Activated CD8-positive, alpha-beta T cell treated with anti-CD3 and anti-CD28 coated beads for 36 hours (primary cell): ENCODE measurements at places on chromosomes 3 and 15.

DNA sequence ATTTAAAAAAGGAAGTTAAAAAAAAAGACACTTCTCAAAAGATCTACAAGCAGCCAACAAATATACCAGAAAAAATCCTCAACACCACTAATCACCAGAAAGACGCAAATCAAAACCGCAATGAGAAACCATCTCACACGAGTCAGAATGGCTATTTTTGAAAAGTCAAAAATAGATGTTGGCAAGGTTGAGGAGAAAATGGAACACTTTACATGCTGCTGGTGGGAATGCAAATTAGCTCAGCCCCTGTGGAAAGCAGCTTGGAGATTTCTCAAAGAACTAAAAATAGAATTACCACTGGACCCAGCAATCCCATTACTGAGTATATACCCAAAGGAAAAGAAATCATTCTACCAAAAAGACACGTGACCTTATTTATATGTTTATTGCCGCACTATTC lies 574.7 kb upstream of the ADAMTS9 start:
- no peak for DNase-seq

GRCh38 chr3:172846706-172847105 lies 96.2 kb downstream of the ECT2 start:
- no peak for DNase-seq

DNA sequence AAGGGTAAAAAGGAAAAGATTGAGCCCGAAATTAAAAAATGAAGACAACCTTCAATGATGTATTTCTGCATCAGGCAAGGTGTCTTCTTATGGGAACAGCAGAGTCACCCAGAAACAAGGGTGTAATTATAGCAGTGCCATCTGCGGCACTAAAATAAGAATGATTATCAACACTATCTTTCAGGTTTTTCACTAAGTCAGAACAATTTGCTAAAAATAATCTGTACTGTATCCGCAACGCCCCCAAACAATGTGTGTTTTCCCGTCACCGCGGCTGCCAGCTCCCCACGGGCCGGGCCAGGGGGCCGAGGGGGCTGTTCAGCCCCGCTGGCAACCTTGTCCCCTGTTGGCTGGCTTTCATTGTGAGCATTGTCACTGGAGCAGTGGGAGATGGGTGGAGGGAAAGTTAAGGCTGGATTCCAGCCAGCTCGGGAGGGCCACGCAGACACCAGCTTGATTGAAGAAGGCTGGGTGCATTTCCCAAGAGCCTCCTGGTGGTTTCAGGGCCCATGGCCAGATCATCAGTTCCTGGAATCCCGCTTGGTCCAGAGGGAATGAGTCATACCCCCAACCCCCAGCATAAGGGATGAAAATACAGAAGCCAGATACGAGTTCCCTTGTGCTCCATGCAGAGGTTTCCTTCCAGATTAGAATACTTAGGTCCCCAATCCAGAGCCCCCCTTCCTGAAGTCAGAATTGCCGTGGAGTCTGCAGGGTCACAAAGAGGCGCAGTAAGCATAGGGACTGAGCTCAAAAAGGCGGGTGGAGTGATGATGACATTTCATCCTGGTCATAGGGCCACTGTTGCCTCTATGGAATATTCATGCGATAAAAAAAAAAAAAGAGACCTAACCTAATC lies 90.2 kb upstream of the KLF13 start:
- no peak for DNase-seq

DNA sequence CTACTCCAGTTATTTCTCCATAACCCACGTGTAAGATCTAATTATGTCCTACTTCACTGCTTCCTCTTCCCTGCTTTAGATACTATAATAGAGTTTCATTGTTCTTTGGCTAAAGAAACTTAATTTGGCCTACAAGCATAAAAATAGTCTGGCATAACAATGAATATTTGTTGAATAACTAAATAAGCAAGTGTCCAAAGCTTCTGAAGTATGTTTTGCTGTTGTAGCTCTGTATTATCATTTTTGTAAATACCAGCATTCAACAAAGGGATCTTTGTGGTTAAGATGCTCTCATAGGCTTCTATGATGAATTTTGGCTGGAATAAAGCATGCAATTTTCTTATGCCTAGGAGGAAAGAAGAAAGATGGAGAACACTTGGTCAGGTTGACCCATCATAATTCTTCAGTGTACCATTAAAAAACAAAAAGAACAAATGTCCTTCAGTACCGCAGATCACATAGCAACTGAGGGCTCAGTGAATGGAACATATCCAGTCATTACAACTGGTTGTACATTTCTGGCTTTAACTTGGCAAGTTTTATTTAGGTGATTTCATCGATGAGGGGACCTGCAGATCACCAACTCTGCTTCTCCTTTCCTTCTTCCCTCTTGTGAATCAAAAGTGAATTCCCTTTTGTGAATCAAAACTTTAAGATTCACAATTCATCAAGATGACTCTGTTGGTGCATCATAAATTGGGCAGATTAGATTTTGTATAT lies 465.9 kb upstream of the TGFBR2 start:
- no peak for DNase-seq

DNA sequence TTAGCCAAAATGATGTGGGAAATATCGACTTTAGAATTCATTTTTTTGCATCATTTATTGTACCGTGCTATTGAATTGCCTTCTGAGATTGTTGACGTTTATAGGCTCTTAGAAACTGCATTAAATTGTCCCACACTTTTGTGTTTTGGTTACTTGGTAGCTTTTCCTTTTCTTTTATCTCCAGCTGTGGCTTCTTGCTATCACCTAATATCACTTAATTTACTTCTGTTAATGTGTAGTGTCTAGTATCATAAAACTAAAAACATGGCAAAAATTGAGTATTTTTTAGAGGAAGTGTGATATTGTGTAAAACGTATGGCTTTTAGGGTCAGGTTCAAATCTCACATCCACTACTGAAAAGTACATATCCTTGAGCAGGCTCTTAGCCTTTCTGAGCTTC lies 11.2 kb downstream of the TMOD3 start:
- no peak for DNase-seq

DNA sequence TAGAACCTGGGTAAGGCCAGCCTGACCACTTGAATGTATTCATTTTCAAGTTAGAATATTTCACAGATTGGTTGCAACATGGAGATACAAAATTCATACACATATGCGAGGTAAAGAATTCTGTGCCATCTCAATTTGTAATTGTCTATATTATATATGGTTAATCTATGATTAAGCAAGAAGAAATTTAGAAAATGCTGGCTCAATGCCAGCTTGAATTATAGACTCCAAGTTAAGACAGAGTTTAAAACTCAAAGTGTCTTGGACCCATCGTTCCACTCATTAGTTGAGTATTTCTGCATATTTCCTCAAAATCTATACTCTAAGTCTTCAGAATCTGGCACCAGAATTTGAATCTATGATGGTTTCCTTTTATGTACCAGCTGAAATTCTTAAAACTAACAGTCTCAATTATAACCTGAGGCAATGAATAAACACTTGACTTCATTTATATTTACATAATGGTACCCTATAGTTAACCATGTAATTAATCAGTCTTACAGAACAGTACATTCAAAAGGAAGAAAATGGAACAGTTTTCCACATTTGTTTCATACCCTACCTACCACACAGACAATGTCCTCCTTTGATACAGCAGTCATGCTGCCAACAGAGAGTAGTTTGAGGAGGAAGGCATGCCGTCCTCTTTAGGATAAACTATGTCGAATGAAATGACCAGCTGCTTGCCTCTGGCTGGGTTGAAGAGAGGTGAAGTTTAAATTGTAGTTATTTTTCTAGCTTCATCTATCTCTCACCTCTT lies 95.7 kb downstream of the CD47 start:
- DNase-seq: no peak

GRCh38 chr3:8967553-8967952 lies 4.3 kb upstream of the RAD18 start:
- no peak for DNase-seq

GRCh38 chr15:65085990-65086679 lies 9.6 kb downstream of the KBTBD13 start:
- peak; percentile 51 for DNase-seq

DNA sequence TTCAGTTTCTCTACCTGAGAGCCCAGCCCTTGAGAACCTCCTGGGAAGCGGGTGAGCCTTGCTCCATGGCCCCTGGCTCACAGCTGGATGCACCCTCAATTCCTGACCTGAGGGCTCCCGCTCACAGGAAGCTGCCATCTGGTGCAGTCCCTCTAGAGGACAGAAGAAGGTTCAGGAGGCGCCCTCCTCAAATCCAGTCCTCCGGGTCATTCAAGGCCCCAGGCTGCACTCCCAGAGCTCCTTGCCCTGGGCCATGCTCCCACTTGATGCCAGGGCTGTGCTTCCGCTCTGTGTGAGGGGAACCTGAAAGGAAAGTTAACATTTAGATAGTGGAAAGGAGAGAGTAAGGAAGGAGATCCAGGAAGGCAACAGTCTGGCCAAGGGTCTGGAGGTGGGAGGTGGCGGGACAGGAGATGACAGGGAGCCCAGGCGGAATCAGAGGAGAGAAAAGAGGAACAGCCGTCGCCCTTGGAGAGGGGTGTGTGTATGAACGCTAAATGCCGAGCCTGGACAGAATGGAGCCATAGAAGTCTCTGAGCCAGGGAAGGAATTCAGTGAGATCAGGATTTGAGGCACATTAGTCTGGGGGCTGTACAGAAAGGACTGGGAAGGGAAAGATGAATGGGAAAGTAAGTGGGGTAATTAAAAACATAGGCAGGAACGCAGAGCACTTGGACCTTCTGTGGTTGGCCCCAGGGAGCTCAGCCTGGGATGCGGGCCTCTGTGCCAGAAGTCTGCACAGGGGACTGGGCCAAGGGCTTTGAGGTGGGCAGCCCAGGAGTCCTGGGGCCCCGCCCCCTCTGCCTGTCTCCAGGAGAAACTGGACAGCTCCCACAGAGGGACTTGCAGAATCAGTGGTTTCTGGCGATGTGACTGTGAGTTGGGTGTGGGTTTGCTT lies 26.1 kb downstream of the TBC1D21 start:
- DNase-seq: no peak

DNA sequence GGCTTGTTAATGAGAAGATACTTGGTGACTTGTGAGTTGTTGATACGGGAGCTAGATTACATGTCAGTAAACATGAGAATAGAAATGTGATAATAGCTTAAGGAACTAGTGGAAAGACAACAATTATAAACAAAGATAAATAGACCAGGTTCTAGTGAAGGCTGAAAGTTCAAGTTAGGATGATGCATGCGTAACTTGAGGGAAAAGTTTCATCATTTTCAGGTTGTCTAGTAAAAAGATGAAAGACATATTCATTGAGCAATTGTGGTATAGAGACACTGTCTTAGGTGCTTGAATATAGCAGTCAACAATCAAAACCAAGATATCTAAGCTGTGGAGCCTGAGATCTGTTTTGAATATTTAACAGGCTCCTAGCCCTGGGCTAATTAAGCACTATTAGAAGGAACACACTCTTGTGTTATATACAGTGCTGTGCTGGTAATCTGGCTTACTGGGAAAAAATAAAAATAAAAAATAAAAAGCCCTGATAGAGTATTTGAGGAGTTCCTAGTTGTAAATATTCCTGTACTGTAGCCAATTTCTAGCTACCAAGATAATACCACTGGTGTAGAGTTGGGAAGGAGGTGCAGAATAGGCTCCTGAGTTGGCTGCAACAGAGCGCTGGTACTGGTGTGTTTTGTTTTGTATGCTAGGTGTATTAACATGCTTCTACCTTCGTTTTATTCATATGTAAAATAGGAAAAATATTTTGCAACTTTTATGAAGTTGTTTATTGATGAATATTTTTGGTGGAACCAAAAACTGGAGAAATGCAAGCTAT lies 68.5 kb downstream of the NLGN1 start:
- DNase-seq: no peak

GRCh38 chr3:146532406-146532805 lies 12.0 kb downstream of the PLSCR1 start:
- DNase-seq: no peak

DNA sequence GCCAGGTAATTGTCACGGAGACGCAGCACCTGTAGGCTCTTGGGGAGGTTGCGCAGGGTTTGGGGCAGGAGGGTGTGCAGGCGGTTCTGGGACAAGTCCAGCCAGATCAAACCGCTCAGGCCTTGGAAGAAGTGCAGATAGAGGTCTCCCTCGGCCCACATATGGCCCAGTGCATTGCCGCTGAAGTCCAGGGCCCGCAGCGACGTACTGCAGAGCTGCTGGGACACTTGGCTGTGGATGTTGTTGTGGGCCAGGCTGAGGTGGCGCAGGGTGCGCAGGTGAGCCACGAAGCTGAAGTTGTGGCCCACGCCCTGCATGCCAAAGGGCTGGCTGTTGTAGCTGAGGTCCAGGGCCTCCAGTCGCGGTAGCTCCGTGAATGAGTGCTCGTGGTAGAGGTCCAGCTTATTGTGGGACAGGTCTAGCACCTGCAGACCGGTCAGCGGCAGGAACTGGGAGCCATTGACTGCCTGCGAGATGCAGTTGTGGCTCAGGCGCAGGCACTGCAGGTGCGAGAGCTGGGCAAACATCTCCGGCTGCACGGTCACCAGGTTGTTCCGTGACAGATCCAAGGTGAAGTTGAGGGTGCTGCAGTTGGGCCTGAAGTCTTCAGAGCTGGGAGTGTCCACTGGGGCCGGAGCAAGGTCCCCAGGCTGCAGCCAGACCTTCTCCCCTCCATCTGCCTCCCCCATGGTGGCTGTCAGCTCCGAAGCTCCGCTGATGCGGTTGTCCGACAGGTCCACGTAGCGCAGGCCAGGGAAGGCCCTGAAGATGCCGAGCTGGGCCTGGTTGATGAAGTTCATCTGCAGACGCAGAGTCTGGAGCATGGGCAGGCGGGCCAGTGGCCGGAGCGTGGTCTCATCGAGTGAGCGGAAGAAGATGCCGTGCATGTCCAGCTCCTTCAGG lies 2.9 kb downstream of the TLR9 start:
- DNase-seq: no peak
